ENCODE measurements at places on chromosomes 5 and 9. TPM values are rescaled to one million over a fixed set of nuclear protein-coding genes. Genes with fewer than 3 reads are reported as not detected.

DNA sequence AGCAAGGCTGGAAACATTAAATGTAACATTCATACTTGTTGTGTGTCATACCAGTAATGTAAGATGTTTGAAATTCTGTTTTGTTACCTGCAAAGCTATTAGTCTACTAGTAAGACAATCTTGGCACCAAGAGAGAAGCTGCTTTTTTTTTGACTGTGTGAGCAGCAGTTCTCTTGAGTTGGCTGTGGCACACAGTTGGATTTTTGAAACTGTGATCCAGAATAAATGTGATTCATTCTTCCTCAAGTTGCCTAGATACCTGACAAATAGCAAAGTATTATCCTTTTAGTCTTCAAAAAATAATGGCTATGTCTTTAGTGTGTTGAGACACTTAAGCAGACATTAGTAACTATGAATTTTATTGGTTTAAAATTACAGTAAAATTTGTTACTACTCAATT lies 57.2 kb upstream of the HAPLN1 start:
- DNase-seq: no peak

GRCh38 chr9:93473411-93473810 lies 20.0 kb upstream of the FAM120AOS start:
- DNase-seq: no peak

DNA sequence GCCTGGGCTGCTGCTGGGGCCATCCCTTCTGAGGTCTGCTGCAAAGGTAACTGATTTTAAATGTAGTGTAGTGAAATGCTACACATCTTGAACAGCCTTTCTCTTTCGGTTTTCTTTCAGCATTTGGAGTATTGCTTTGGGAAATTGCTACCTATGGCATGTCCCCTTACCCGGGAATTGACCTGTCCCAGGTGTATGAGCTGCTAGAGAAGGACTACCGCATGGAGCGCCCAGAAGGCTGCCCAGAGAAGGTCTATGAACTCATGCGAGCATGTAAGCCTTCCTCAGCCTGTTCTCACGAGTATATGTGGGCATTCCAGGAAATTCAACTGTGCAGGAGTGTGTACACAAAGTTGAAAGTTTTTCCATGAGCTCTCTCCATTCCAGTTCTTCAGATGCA lies 18.3 kb downstream of the QRFP start:
- no peak for DNase-seq

DNA sequence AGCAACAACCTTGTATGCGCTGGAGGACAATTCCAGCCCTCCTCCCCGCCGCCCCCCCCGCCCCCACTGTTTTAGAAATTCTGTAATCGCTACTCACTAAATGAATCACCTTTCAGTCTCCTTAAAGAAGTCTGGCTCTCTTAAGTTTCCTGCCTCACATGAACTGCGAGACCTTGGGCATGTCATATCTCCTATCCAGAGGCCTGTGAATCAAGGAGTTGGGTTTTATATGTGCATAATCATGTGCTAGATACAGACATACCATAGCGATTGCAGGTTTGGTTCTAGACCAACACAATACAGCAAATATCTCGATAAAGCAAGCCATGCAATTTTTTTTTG lies 337 bp upstream of the DMAC1 start:
- no peak for DNase-seq

FBP2 gene
- not detected for total RNA-seq

GRCh38 chr5:59098743-59099142 lies 515.9 kb downstream of the RAB3C start:
- no peak for DNase-seq

- no peak for DNase-seq
Observed at GRCh38 chr5:150625831-150626746, 14.4 kb upstream of the SYNPO start.

All from sigmoid colon (tissue), 7 donors.